ENCODE measurements at places on chromosomes 4 and X. TPM values are rescaled to one million over a fixed set of nuclear protein-coding genes. Genes with fewer than 3 reads are reported as not detected.

The SCOC gene
- 30.2 TPM for total RNA-seq

The P2RY10 gene
- total RNA-seq = not detected

The GPRIN3 gene
- total RNA-seq = 0.03 TPM

The PWWP3B gene
- not detected for total RNA-seq

The IGFBP7 gene
- total RNA-seq = 9.5 TPM

The CCNB3 gene
- total RNA-seq = 0.64 TPM

The HTR2C gene
- total RNA-seq = not detected
